Cardiac fibroblast (primary cell): ENCODE measurements at places on chromosomes 2 and 18.

- no peak for DNase-seq
These were observed 230.7 kb downstream of the AFF3 start for GRCh38 chr2:99911736-99912135.

GRCh38 chr18:45165871-45166270 lies 449.4 kb upstream of the SLC14A2 start:
- no peak for DNase-seq

DNA sequence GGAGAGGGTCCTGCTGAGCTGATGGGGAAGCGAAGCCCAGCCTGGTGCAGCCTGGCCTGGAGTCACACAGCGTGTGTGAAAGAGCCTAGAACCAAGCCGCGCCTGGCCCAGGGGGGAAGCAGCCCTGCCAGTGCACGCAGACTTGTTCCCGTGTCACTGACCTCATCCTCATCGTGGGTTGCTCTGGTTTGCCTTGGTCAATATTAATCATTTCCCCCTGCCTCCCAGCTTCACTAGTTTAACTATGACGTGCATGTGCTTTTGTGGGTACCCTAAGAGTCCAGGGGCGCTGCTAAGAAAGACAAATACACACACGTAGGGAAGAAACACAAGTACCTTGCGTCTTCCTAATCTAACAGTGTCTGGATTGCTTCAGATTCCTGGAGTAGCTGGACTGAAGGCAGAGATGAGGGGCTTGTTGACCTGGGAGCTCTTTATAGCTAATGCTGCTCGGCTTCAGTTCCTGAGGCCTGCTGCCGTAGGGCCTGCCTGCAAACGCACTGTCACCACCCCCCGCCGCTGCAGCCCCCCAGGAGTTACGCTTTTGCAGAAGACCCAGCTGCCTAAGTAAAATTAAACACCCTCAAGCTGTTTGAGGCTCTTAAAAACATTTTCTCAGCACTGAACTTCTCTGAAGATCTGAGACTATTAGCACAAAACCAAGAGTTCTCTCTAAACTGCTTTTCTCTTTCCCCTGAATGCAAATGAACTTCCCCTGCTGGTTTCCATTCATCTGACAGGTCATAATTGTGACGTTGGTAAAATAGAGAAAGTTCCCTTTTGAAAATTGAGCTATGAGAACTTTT lies 159.2 kb downstream of the FAM210A start:
- no peak for DNase-seq

- no peak for DNase-seq
These were observed 28.7 kb downstream of the NIFK start for GRCh38 chr2:121707920-121708361.

GRCh38 chr2:8799004-8799403 lies 38.4 kb downstream of the KIDINS220 start:
- no peak for DNase-seq

GRCh38 chr2:105502625-105503334 lies 103.9 kb upstream of the FHL2 start:
- DNase-seq = no peak

- no peak for DNase-seq
These were observed 4.1 kb downstream of the CDK5R2 start for GRCh38 chr2:218963601-218964000.

- no peak for DNase-seq
These were observed 8.6 kb upstream of the CRYBA2 start for GRCh38 chr2:219001577-219002394.

DNA sequence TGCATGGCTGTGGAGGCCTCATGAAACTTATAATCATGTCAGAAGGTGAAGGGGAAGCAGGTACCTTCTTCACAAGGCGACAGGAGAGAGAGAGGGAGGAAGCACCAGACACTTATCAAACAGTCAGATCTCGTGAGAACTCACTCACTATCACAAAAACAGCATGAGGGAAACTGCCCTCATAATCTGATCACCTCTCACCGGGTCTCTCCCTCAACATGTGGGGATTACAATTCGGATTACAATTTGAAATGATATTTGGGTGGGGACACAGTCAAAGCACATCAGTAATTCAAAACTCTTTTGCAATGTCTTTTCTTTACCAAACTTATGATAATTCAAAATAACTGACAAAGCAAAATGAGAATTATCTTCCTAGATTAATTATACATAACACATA lies 8.5 kb upstream of the CCDC68 start:
- DNase-seq = no peak

- peak; percentile 36 for DNase-seq
These were observed at the start of gene MC5R for GRCh38 chr18:13823707-13824395. Gene MC5R (plus strand): TSS chr18:13824149. CDS start chr18:13825766, 1,617 bp downstream.

- no peak for DNase-seq
These were observed 96.8 kb downstream of the DSC3 start for GRCh38 chr18:30945761-30946160.

DNA sequence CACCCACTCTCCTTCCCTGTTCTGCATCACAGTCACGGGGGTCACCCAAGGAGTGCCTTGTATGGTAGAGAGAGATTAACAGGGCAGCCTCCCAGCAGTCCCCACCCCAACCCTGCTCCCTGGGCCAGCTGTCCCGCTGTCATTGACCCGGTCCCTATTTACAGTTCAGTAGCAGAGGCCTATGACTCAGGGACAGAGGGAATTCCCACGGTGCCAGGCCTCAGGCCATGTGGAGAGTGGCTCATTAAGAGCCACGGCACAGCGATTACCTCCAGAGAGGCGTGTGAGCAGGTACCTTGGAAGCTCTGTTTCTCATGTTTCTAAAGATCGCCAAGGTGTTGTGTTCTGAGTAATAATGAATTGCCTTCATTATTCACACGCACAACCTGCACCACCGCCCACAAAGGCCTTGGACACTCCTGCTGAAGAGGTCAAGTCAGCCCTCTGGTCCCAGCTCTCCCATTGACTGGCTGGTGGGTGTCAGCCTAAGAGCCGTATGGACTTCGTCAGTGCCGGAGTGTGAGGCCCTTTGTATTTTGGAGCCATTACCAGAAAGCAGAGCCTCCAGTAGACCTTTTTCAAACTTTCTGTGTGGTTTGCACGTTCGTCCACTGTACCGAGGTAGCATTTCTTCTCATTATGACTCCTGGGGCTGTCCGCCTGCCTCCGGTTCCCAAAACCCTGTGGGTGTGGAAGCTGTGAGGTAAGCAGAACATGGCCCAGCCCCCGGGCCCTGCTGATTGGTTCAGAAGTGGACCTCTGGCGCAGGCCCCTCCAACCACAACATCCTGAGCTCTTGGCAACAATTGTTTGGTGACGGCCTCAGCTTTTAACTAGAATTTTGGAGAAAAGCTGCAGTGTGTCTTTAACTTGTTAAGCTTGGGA lies 47.0 kb downstream of the SERTAD2 start:
- peak; percentile 80 for DNase-seq

DNA sequence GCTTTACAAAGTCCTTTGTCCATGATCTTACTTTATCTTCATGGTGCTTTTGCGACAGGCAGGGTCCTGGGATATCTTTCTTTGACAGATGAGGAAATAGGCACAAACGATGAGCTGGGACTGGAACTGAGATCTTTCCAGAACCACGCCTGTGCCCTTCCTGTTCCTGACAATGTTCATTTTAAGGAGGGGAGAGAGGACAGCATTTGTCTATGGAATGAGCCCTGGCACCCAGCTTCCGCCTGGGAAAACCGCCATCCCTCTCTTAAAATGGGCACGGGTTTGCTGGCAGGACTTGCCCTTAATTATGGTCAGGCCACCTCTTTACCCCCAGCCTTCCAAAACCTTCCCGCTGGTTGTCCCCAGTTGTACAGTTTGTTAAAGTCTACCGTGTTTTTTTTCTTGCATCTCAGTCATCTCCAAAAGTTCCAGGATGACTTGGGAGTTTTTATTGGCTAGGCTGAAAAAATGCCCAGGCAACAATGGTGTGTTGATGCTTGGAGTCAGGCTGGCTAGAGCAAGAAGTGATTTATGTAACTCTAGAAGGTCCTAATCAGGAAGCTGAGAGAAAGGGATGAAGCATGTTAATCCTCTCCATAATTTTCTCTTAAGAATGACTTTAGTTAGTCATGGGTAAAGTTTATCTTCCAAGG lies 264.9 kb upstream of the EPAS1 start:
- no peak for DNase-seq

- no peak for DNase-seq
These were observed 794 bp downstream of the DLX2 start for GRCh38 chr2:172101821-172102390.

DNA sequence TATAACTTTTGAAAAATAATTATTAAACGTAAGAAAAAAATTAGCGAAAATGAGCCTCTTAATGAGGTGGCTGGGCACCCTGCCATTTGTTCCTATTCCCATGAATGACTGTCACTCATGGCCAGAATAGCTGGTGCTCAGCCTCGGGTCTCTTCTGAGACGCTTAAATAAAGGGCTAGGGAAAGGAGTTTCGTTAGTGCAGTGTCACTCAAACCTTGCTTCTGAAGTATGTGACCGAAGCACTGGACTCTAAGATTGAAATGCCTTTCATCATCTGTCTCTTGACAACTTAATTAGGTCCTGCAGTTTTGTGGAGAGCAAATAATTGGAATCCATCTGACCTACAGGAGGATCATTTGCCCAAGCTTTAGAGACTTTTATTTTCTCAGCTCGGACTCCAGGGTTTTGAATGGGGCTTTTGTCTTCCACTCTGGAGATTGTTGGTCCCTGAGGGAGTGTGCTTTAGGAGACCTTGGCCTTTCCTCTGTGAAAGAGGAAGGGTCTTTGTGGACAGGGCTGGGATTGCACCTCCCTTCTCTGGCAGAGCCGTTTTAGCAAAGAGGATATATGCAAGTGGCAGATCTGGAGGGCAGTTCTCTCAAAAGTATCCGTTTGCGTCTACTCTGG lies 42.3 kb upstream of the FHOD3 start:
- DNase-seq = no peak

DNA sequence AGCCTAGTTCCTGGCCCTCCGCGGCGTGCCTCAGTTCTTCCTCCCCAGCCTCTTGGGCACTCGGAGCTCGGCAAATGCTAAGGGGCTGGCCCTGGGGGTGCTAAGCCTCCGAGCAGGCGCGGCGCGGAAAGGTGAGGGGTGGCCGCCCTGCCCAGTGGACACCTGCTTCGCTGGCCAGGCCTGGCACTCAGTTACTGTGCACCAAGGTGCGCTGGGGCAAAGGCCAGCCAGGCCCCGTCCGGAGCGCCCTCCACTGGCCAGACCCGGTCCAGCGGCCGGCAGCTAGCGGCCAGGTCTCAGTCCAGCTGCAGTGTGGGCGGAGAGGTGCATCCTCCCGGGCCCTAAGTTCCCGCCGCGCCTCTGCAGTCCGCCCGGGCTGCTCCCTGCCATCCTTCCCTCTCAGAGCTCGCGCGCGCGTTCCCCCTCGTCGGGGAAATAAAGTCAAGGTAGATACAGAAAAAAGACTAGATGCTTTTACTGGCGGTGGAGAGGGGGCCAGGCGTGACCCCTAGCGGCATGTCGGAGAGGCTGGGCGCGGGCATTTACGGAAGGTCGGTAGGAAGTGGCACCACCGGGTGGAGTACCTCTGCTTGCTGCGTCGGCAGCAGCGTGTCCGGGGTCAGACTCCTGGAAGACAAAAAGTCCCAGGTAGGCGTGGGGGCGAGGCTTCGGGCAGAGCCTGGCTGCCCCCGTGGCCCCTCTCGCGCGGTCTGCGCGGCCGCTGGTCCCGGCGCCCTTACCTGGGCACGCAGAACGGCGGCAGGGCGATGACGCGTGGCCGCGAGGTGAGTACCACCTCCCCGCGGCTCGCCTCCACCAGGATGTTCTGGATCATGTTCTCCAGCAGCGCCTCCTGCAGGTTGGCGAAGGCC lies 9.4 kb upstream of the CRYBA2 start:
- peak; percentile 19 for DNase-seq

- peak; percentile 34 for DNase-seq
These were observed 94.8 kb upstream of the ITGB6 start for GRCh38 chr2:160294889-160295288.

DNA sequence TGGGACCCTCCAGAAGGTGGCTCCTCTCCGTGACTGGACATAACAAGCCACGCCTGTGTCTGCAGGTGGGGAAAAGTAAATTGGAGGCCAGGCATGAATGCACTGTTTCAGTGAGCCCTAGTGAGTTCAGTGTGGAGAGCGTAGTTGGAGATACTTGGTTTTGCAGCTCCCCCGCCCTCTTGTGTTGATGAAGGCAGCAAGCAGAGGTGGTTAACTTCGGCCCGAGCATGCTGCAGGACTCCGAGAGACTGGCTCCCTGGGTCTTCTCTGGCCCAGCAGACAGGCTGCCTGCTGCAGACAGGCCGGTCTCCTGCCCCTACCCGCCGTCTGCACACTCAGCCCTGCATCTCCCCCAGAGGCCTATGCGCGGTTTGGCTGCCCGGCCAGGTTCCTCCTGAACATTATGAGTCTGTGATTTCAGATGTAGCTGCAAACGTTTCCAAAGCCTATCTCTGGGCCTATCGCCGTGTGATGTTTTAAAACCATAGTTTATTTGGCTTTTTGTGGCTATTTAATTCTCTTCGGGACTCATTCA lies 102.4 kb downstream of the LDLRAD4 start:
- DNase-seq = no peak

DNA sequence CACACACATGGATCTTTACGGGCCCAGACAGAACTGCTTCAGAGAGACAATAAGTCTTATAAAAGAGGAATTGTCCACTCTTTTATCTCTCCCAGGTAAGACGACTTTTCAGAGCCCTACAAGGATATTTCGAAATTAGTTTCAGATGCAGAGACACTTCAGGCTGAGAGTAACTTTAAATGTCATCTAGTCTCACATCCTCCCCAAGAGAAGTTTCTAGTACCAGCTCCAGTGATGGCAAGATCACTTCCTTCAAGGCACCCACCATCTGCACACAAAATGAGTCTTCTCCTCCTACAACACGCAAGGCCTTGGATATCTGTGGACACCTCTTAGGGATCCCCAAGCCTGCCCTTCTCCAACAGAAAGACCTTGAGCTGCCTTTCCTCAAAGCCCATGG lies 39.0 kb upstream of the KLHL29 start:
- no peak for DNase-seq

DNA sequence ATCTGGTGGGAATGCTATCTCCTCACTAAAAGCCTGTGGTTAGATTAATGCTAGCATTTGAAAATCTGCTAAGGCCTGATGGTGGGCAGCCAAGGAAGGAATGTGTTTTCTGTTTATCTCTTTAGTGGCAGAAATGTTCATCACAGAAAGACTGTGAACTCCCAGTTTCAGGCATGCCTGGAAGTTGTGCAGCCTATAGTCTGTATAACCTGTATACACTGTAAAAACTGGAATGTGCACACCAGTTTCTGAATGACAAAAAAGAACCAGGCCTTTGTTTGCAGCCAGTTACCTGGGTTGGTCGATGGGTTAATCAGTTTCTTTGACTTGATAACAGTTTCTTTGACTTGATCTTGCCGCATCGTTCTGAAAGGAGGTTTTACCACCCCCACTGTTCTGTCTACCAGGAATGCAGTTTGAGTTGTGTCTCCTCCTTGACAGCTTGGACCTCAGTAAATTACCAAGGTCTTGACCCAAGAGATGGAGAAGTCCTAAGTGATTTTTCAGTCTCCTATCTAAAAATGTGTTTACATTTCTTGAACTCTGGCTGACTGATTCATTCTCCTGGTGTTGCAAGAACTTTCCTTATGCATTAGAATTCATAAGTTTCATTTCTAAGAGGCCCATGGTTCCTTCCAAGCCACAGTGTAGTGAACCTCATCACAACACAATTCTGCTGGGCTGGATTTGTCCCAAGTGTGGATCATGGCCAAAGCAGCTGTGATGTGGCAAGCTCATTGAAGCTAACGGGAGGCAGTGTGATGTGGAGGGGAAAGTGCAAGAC lies 62.2 kb downstream of the KIAA2012 start:
- DNase-seq = peak; percentile 99

GRCh38 chr2:68734688-68735525 lies at the start of gene ARHGAP25:
Gene ARHGAP25 (plus strand): TSS chr2:68734811. CDS start chr2:68735200, 389 bp downstream.
- no peak for DNase-seq
